Memory B cell (primary cell): ENCODE measurements at places on chromosomes 5 and 9.

GRCh38 chr9:104993291-104993963 lies 65.5 kb upstream of the ABCA1 start:
- DNase-seq, result no peak

DNA sequence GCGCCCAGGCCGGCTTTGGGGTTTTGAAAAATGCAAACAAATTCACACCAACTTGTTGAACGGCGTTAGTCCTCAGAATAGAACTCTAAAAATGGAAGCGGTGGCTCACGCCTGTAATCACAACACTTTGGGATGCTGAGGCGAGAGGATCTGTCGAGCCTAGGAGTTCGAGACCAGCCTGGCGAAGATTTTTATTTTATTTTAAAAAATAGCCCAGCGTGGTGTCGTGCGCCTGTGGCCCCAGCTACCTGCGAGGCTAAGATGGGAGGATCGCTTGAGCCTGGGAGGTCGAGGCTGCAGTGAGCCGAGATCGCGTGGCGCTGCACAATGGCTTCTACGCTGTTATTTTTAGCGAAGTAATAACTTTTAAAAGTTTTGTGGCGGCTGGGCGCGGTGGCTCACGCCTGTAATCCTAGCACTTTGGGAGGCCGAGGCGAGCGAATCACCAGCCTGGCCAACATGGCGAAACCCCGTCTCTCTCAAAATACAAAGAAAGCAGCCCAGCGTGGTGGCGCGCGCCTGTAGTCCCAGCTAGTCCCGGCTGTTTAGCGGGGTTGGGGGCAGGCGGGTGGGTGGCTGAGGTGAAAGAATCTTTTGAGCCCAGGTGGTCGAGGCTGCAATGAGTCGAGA lies 694 bp upstream of the PLIN2 start:
- DNase-seq, result peak; percentile 22

- no peak for DNase-seq
These were observed 1.3 kb downstream of the SLC35D2 start for GRCh38 chr9:96382175-96382574.

DNA sequence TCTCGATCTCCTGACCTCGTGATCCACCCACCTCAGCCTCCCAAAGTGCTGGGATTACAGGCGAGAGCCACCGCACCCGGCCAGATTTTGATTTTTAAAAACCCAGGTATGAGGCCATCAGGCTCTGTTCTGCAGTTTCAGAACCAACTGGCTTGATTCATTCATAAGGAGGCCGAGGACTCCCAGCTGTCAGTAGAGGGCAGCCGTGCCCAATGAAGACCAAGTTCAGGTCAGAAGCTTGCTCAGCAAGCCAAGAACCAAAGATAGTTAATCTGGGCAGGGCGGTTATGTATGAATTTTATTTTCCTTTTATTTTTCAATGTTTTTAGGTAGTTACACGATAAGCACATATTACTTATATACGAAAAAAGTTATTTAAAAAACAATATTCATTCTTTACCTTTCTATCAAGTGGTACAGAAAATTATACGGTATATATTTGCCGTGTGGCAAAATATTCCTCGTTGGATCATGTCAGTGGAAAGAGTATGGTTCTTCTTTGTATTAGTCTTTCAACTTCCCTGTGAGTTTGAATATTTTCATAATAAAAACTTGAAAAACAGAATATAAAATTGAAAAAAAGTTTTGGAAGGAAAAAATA lies 18.0 kb downstream of the MGAT1 start:
- DNase-seq, result peak; percentile 55

DNA sequence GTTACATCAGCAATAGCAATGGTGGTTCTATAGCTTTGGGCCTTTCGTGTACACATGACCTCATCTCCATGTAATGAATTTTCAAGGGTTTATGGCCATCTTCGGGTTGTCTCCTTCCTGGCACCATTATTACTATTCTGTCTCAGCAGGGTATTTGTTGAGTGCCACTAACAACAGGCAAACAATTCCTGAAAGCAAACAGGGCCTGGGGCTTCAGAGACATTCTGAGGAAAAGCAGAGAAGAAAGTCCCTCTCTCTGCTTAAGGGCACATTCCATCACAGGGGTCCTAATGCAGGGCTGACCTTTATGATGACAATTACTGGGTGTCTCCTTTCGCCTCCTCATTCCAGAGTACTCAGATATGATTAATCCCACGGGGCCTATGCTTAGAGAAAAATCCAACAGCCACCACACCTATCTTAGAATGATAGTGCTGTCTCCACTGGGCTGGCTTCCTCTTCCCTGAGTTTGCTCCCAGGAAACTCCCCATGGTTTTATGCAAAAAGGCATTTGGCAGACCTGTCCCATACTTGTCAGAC lies 540.2 kb upstream of the ZNF462 start:
- no peak for DNase-seq

DNA sequence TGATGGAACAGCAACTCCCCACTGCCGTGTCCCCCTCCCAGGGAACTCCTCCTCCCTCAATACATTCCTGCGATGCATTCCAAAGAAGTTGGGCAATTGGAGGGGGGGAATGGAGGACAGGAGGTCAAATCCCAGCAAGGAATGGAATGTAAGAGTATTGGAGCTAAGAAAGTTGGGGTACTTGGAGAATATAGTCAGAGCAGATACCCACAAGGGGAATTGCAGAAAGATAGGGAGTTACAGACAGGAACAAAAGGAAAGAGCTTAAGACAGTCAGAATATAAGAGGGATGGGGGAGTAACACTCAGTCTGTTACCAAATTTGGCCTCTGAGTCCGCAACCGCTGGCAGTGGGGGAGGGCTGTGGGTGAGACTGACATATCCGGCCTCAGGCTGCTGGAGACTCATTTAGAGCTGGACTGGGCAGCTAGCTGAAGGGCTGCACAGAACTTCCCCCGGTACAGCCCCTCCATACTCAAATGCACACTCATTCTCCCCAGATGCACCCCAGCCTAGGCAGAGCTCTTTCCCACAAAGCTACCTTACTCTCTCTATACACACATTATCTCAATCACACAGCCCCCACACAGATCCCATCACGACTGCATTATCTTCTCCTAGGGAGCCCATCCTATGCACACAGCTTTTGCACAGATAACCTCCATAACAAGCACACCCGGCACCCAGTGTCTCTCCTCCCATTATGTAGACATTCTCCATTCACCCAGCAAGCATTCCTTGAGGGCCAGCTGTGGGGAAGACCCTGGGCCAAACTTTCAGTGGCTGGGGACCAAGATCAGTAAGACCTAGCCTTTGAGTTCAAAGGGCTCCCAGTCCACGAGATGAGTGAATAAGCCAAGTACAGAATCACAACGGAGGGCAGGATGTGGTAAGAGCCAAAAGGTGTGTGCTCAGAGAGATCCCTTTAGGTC lies 3.7 kb downstream of the TLN1 start:
- DNase-seq, result no peak

GRCh38 chr5:176596689-176597416 lies 13.1 kb downstream of the GPRIN1 start:
- DNase-seq, result no peak

GRCh38 chr5:22649074-22649473 lies 204.1 kb downstream of the CDH12 start:
- DNase-seq, result no peak

GRCh38 chr5:95731571-95732554 lies 727 bp downstream of the RHOBTB3 start:
- no peak for DNase-seq
